AG04449 (cell line): ENCODE measurements at places on chromosomes 6 and 20.

DNA sequence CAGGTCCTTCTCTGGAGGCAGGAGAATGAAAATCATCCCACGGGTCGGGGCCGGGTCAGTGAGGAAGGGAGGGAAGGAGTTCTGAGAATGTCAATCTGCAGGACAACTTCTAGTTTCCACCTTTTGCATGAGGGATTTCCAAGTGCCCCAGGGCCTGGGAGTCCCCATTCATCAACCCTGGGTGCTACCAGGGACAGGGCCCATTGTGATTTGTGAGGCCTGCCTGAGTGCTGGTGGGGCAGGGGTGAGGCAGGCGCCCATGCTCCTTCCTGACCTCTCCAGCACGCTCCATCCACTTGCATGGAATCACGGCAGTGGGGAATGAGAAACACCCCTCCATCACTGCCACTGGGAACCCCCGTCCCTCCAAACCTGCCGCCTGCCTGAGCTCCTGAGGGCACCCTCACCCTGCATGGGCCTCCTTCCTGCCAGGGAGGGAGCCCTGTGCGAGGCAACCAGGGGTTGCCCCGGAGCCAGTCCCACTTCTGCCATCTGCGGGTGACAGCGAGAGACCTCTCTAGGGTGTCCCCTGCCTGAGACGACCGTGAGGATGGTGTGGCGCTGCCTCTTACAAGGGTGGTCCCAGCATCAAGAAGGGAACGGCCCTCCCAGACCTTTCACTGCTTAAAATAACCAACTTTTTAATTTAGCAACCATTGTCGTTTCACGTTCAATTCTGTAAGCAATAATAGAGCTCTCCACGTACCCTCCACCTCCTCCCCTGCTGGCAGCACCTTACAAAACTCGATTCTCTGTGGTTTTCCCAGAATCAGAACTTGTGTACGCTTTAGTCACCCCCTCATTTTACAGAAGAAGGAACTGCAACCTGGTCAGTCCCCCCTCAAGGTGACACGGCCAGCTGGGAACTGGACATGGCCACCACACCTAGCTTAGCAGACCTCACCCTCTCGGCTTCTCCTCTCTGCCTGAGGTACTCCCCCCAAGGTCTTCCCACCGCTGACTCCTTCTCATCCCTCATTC lies 28.6 kb downstream of the PMEPA1 start:
- no peak for DNase-seq

DNA sequence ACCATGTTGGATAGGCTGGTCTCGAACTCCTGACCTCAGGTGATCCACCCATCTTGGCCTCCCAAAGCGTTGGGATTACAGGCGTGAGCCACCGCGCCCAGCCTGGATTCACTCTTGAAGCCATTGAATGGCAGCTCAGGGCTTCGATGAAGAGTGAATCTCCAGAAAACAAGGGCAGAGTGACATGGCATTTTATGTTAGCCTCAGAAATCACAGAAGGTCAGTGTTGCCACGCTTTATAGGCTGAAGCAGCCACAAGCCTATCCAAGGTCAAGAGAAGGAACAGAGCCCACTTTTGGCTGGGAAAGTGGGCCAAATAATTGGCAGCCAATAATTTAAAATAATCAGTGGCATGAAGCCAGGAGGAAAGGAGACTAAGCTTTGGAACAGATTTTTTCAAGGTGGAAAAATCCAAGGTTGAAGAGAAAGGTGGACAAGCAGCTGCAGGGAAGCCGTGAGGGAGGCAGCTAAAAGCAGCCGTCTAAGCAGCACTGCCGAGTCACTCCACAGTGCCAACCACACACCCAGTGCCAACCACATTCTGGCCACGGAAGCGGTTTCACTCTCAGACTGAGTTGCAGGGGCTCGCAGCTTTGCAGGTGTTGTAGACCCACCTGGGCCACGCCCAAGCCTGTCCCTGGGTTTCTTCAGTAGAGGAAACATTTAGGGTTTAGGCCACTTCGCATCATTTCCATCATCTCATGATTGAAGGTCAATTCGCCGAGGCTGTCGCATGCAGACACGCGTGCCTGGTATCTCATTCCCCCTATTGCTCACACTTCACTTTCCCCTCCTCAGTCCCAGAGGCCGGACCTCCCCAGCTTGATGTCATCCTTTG lies 17.4 kb upstream of the AVP start:
- DNase-seq, result no peak

GRCh38 chr6:7268362-7268761 lies 44.6 kb downstream of the SSR1 start:
- no peak for DNase-seq

- no peak for DNase-seq
Measured at GRCh38 chr6:8825726-8826125, 390.4 kb upstream of the SLC35B3 start.

DNA sequence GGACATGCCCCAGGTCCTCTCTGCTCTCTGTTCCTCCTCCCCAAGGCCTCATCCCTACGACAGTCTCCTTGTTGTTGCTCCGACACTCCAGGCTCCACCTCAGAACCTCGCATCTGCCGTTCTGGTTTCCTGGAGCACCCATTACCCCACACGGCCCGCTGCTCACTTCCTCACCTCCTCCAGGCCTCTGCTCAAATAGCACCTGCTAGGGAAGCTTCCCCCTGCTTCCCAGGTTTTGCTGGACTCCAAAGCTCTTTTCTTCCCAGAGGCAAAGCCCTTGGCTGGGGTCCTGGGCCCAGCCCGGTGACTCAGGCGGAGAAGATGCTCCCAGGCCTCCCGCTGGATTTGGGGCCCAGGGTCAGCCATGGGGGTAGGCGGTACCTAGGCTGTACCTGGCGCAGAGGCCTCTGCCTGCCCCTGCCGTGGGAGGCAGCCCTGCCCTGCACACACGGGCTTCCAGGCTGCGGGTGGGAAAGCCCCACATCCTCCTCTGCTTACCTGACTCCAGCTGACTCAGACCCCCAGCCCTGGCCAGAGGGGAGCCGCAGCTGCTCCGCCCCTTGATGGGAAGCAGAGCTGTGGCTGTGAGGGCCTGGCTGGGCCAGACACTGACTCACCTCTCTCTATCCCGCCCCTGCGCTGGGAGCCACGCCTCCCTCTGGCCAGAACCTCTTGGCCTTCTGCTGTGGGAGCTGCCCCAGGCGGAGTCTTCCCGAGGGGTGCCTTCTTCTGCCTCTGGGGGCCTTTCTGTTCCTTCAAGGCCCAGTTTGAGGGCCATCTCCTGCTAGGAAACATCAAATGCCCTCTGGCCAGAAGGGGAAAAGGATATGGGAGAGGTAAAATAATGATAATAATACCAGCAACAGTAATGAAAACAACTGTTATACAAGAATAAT lies 130.5 kb downstream of the CEBPB start:
- peak; percentile 62 for DNase-seq

DNA sequence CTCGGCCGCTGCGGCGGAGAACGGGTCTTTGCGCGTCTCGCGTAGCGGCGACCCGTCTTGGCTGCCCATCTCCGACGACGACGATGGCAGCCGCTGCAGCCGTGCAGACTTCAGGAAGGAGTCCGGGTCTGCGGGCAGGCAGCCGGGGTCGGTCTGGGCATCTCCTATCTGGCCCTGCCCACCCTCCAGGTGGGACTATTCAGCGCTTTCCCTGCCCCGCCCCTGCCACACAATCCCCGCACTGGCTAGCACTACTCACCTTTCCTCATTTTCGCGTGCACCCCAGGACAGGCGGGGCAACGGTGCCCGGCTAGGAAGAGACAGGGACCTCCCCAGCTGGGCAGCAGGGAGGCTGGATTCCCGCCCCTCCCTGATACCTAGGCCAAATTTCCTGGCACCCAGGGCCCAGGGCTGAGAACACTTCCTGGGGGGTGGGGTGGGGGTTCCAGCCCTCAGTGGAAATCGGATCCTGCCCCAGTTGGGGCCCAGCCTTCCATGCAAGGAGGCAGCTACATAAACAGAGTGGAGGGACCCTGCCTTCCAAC lies 9.2 kb downstream of the GGT7 start:
- DNase-seq, result no peak

DNA sequence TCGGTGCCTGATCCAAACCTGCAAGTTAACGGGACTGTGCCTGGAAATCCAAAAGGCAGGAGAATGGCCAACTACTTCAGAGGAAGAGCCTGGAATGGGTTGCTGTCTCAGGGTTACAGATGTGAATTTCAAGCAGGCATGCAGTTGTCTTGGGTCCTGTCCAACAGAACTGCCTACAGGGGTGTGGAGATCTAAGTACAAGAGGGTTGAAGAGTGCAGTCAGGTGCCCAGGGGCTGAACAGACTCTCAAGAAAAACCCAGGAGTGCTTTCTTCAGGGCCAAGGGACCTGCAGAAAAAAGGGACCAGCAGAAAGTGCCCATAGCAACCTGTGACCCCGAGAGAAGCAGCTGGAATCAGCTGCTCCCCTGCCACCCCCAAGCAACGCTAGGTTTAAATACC lies 71.0 kb downstream of the PREP start:
- DNase-seq, result no peak

- peak; percentile 57 for DNase-seq
Measured at GRCh38 chr6:2429460-2429859, 184.1 kb upstream of the GMDS start.

DNA sequence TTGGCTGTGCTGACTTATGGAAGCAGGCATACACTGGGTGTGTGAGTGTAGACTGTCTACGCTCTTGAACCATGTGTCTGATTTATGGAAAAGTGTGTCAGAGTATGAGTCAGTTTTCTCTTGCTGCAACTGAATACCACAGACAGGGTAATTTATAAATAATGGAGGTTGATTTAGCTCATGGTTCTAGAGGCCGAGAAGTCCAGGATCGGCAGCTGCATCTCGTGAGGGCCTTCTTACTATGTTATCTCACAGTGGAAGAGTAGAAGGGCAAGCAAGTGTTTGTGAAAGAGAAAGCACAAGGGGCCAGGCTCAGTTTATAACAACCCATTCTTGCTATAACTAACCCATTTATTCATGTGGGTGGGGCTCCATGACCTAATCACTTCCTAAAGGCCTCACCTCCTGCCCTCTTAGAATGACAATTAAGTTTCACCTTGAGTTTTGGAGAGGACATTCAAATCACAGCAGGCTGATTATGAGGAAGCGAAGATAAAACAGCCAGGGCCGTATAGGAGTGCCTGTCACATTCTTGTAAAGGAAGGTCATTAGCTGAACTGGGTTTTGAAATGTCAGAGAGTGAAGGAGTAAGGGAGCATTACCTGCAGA lies 6.7 kb downstream of the GPR31 start:
- no peak for DNase-seq

- no peak for DNase-seq
Measured at GRCh38 chr6:121436960-121437850, 1.8 kb downstream of the GJA1 start.

GRCh38 chr6:14903176-14904038 lies 342.5 kb upstream of the JARID2 start:
- no peak for DNase-seq

DNA sequence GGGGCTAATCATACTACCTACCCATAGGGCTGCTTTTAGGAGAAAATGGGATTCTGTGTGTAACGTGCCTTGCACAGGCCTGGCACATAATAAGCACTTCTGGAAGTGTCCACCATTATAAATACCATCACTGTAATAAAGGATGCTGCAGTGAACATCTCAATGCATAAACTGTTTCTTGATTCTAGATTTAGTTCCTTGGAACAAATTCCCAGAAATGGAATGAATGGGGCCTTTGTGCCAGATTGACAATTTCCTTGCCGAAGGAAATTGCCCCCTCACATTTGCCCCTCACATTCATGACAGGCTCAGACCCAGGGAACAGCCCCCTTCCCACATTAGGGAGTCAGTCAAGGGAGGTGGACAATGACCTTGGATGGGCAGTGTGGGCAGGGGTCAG lies 29.2 kb downstream of the BPIFB4 start:
- no peak for DNase-seq

DNA sequence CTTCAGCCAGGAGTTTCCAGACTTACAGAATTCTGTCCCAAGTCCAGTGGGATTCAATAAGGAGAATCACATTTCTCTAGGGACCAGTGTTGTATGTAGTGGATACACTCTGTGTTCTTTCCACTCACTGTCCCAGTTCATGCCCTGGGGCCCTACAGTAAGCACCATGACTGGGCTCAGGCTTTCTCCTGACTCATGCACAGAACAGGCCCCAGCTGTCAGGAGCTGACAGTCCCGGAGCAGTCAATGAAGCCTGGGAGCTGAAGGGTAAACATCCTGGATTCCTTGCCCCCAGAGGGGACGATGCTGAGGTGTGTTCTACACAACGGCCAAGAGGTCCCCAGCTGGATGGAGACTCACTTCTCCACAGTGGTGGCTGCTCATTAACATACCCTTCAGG lies 40.2 kb upstream of the LRFN2 start:
- DNase-seq, result no peak

DNA sequence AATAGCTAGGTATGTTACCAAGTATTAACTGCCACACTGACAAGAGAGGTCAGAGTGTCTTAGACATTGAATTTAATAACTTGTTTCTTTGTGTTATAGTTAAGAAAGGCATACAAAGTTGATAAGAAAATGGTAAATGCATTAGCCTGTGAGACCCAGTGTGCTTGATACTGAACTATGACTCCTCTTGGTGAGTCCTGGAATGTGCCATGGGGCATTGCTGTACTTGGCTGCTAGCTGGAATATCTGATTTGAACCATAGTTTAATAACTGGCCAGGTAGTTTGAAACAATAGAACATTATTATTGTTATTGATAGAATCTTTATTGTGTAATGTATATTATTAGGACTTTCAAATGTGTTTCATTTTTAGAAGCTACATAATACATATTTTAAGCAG lies 70.0 kb downstream of the ZFAND3 start:
- no peak for DNase-seq

DNA sequence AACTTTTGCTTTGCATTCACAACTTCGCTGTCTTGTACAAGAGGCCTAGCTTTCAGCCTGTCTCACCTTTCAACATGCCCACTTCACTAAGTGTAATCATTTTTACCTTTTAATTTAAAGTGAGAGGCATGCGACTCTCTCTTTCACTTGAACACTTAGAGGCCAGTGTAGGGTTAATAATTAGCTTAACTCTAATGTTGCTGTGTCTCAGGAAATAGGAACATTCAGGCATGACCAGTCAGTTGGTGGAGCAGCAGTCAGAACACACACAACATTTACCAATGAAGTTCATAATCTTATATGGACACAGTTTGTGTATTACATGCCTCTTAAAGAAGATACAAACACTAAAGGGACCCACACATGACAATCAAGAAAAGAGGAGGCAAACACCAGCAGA lies 47.6 kb downstream of the HTR1B start:
- no peak for DNase-seq

DNA sequence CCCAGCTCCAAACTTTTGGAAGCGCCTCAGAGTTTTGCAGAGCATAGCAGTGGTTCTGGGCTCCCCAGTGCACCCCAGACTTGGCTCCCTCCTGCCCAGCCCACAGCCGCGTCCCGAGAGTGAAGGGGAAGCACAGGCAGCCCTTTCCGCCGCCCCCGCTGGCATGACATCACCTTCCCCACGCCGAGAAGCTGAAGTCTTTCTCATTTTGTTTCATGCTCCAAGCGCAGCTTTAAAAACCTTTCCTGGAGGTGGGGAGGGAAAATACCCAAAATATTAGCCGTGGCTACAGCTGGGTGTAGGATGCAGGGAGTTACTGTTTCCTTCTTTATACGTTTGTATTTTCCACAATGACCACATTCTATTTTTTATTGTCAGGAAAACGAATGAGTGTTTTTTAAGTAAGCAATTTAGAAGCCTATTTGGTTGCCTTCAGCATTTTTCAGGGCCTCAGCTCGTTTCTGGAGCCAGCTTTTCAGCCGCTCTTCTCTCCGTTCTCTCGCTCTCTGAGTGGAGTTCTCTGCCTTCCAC lies 72.9 kb downstream of the SNX5 start:
- no peak for DNase-seq
